ENCODE measurements at places on chromosomes 12 and 14. TPM values are rescaled to one million over a fixed set of nuclear protein-coding genes. Genes with fewer than 3 reads are reported as not detected.

CDCA4 gene
- total RNA-seq = 19.7 TPM

ABCD2 gene
- total RNA-seq = not detected

DNA sequence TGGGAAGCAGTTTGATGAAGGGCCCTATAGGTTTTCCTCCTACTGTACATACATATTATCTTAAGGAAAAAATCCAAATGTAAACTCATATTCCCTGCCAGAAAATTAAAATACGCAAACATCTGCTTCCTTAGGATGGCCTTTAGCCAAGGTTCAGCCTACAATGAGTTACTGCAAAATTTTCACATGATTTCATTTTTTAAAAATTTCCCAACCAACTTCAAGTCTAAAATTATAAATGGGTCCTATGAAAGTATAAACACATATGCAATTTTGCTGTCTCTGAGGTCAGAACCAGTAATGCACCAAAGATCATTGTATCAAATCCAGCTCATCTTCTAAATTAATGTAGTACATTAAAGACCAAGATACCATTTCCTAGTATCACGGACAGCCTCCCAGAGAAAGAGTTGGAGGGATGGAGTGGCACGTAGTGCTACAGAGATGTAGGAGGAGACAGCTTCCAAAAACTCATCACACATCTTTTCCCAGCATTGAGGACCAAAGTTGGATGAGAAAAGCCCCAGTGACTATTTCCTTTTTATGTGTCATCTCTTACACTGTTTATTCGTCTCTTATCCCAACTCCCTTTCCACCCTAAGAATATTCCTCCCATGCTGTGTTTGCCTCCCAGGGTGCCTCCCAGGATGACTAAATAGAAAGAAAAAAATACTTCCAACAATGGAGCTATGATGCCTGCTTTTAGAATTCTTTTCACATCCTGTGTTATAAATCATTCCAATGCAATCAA is 92.3 kb upstream of the SLCO1C1 start:
- H3K27me3 ChIP-seq = no peaks in the 10 kb centered on the region
- H3K4me3 ChIP-seq = no peak overlapping the region
- peak; percentile 88 for DNase-seq
- no peaks in the 10 kb centered on the region for H3K4me1 ChIP-seq

GRCh38 chr14:92506231-92506630 is 7.3 kb upstream of the RIN3 start:
- peaks cover 23% of the 10 kb centered on the region for H3K4me1 ChIP-seq
- no peaks in the 10 kb centered on the region for H3K27me3 ChIP-seq
- H3K36me3 ChIP-seq = no peaks in the 10 kb centered on the region
- DNase-seq = no peak

DNA sequence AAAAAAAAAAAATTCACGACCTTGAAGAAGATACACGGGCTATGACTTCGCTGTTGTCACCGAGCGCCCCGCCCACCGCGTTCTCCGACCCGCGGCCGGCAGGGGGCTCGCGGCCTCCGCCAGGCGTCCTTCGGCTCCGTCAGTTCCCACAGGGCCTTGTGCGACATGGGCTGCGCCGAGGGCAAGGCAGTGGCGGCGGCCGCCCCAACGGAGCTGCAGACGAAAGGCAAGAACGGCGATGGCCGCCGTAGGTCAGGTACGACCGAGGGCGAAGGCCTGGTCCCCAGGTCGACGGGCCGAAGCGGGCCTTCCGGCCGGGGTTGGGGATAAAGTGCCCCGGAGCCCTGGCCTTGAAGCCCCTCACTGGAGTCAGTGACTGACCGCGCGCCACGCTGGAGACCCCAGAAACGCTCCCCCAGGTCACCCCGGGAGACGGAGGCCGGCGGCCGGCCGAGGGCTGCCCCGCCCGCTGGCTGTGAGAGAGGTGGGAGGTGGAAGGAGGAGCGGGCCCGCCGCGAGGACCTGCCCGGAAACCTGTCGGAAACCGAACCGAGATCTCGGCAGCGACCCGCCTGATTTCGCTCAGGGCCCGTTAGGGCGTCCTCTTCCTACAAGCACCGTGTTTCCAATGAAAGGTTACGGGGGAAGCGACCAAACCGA is at the start of gene TXNRD1:
Gene TXNRD1 (plus strand): TSS at position 142 of the 660 bp plus-strand sequence. CDS start 24 bp downstream, at position 166.
- H3K27ac ChIP-seq = peak within 1 kb of the TSS; percentile 81
- no peaks in the 10 kb centered on the region for H3K27me3 ChIP-seq
- H3K4me1 ChIP-seq = peaks cover 13% of the 10 kb centered on the region
- H3K36me3 ChIP-seq = no peaks in the 10 kb centered on the region

- DNase-seq = no peak
- H3K27ac ChIP-seq = peak overlapping the region; percentile 85
- no peaks in the 10 kb centered on the region for H3K36me3 ChIP-seq
- peaks cover 28% of the 10 kb centered on the region for H3K4me1 ChIP-seq
- H3K4me3 ChIP-seq = no peak overlapping the region
These were observed 85.7 kb upstream of the USP44 start for GRCh38 chr12:95637010-95637409.

GRCh38 chr14:99463974-99464373 is 16.7 kb downstream of the SETD3 start:
- no peak overlapping the region for H3K27ac ChIP-seq
- no peak for DNase-seq
- H3K4me1 ChIP-seq = no peaks in the 10 kb centered on the region
- H3K4me3 ChIP-seq = no peak overlapping the region

DNA sequence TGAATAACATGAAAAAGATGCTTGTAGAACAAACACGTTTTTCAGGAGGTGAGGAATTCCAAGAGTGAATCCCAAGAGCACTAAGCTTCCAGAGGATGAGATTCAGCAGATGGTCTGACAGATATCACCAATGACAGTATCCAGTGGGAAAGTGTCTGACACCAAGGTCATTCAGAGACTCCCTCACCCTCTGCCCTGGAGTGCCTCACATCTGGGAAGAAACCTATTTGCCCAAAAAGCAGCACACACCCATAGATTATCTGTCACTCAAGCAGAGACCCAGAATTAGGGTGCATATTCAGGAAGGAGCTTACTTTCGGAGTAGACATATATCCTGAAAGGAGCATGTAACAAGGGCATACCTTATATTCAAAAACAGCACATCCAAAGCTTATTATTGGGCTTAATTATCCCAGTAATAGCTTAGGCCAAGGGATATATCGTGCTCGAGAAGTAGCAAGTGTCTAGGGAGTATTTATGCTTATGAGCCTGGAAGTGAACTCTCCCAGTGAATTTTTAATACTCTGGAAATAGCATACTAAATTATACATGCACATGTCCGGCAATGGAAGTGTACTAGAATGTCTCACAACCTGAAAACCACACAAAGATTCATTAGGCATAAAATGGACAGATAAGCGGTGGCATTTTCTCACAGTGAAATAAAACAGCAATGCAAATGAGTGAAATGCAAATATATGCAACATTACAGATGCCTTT is 998.1 kb upstream of the TMEM132C start:
- no peaks in the 10 kb centered on the region for H3K36me3 ChIP-seq
- no peak overlapping the region for H3K27ac ChIP-seq
- H3K27me3 ChIP-seq = no peaks in the 10 kb centered on the region
- DNase-seq = no peak

DNA sequence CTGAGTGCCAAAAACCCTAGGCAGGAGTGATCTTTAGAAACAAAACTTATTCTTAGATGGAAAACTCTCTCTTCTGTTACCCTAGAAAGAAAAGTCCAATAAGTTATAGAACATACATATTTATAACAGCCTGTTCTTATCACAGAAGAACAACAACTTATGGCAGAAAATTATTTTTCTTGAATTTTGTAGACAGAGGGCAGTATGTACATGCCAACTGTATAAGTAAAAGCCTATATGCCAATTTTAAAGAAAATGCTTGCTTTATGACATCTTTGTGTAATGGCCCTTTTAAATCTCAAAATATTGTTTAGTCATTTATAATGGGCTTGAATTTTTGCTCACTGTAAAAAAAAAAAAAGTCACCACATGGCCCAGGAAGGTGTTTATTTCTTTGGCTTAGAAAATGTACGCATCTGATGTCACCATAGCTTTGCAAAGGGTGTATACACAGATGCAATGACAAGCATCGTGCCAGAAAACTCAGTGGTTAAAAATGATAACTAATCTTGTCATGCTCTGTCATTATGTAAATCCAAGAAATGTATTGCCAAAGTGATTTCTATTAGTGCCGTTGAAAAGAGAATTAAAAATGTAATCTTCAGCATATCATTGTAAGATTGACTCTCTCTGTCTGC is 38.3 kb upstream of the GRIP1 start:
- H3K4me3 ChIP-seq = no peak overlapping the region
- H3K36me3 ChIP-seq = no peaks in the 10 kb centered on the region
- H3K27me3 ChIP-seq = no peaks in the 10 kb centered on the region

- no peaks in the 10 kb centered on the region for H3K36me3 ChIP-seq
- H3K27me3 ChIP-seq = peaks cover 24% of the 10 kb centered on the region
- no peak overlapping the region for H3K4me3 ChIP-seq
- DNase-seq = no peak
- H3K27ac ChIP-seq = no peak overlapping the region
- H3K4me1 ChIP-seq = 0 out of 2 replicates have a peak, but pooled peaks cover 2% of the 10 kb centered on the region
These were observed 35.5 kb downstream of the PLXNC1 start for GRCh38 chr12:94183708-94184379.

DNA sequence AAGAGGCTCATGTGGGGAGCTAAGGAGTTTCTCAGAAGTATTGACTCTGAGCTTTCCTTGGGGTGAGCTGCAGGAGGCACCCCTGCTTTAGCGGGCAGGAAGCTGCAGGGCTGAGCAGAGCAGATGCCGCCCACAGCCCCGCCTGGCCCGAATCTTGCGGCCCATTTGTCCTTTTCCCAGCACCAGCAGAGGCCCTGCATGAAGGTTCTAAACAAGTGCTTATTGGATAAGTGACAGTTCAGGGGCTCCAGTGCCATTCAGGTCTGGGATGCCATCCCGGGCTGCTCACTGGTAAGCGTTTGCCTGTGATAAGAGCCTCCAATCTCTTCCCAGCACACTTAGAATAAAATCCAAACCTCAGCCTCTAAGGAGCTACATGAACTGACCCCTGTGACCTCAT is 11.4 kb downstream of the RILPL1 start:
- H3K4me1 ChIP-seq = peaks cover 6% of the 10 kb centered on the region
- peaks cover 52% of the 10 kb centered on the region for H3K36me3 ChIP-seq
- no peak overlapping the region for H3K27ac ChIP-seq

Data from IMR-90 (cell line).